ENCODE measurements at places on chromosomes 4 and X.

DNA sequence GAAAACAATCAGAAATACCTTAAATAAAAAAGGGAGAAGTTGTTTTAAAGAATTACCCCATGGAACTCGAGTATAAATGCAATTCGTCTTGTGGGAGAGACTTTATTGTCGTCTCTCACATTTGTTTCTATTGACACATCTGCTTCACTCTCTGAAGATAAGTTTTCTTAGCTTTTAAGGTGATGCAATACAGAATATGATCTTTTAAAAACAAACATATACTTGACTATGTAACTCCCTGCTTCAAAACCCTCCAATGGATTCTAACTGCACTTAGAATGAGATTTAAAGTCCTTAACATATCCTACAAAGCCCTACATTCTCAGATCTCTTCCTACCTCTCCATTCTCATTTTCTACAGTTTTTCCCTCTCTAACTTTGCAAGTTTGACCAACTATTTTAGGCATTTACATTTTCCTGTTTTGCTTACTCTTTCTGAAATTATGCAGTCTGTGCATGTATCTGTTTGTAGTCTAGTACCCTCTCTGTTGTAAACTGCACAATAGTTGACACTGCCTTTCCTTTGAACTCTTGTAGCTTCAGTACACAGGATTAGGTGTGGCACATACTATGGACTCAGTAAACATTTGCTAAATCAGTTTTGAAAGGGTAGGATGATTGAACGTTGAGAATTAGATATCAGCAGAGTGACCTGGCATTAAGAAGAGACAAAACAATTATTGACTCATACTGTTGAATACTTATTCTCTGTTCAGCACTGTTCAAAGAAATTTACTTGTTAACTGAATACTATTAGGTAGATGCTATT, 59.8 kb downstream of the AGTR2 start:
- DNase-seq, result no peak

GRCh38 chr4:99179178-99179577, 35.1 kb upstream of the ADH4 start:
- DNase-seq, result no peak

- DNase-seq, result no peak
Measured at GRCh38 chr4:125388613-125389012, 73.9 kb downstream of the FAT4 start.

DNA sequence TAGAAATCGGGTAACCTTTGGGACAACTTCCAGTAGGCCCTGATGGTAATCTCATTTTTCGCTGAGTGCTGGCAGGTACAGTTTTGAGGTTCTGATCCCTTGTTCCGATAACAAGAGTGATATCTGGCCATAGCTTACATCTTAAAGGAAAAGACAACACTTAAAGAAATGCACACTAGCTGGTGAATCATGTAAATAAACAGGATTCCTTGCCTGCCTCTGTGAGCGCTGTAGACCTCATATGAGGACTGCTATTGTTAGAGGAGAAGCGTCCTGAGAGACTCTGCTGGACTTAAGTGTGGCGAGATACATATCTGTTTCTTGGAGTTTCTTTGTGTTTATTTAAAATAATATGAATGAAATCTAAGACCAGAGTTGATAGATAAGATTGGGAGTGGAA, 149.3 kb upstream of the SLC4A4 start:
- DNase-seq, result no peak

GRCh38 chr4:2785613-2786012, 7.3 kb upstream of the SH3BP2 start:
- DNase-seq, result no peak

GRCh38 chr4:64598066-64598465, 188.8 kb upstream of the TECRL start:
- DNase-seq, result no peak

DNA sequence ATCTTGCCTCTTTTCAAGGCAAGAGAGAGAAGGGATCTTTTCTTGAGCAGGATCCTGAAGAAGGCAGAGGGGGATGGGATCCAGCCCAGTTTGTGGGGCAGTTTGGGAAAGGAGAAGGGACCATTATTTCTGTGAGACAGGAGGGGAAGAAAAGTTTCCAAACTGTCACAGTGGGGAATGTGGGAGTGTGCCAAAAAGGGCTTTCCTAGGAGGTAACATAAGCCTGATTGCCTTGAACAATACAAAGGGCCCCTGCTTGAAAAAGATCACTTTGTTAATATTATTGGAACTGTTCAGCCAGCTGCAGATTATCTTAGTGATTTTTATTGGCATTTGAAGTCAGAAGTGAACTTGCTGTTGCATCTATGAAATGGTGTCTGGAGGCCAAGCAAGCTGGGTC, 55.2 kb downstream of the MTM1 start:
- DNase-seq, result no peak

- no peak for DNase-seq
Measured at GRCh38 chr4:139450586-139450985, 3.3 kb upstream of the RAB33B start.

DNA sequence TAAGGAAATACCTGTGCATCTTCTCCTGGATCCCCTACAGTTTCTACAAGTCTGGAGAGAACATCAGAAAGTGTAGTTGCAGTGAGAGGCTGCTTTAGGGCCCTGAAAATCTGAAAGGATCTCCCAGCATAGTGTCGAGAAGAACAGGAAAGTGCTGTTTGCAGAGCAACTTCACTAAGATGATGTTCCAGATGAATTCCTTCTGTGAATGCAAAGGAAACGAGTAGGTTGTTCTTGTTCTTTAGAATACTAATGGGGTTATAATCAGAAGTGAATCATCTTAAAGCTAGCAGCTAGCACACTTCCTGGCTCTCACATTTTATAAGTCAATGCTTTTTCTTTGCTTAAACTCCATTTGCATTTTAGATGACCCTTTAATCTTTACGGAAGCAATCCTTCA, 53.7 kb downstream of the ZAR1 start:
- DNase-seq, result no peak

GRCh38 chr4:3314706-3315260, 22.0 kb downstream of the RGS12 start:
- DNase-seq, result no peak

DNA sequence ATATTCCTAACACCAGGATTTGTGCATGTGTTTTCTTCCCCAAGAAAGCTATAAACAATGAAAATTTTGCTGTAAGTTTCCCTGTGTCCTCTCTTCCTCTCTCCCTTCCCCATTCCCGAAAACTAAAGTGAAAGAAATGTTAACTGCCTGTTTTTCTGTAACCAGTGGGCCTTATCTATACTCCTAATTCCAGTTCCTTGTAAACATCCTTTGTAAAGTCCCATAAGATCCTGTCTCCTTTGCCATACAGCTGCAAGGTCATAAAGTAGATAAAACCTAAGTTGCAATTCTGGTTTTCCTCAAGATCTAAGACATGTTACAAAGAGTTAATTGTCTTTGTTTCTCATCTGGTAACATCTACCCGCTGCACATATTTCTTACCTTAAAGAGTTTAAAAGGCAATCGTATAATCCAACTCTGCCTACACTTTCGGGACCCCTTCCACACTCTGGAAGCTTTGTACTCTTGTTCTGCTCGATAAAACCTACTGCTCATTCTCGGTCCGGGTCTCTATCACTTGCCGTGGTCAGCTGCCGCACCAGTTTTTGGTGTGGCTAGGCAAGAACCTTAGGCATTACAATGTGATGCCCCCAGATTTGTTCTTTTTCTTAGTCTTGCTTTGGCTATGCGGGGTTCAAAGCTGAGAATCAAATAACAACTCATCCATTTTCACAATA, 20.5 kb downstream of the UGT2B7 start:
- DNase-seq, result no peak

- DNase-seq, result peak; percentile 29
Measured at GRCh38 chrX:10158279-10159144, 1.7 kb downstream of the CLCN4 start.

GRCh38 chr4:137866671-137867070, 334.4 kb upstream of the PCDH18 start:
- no peak for DNase-seq

DNA sequence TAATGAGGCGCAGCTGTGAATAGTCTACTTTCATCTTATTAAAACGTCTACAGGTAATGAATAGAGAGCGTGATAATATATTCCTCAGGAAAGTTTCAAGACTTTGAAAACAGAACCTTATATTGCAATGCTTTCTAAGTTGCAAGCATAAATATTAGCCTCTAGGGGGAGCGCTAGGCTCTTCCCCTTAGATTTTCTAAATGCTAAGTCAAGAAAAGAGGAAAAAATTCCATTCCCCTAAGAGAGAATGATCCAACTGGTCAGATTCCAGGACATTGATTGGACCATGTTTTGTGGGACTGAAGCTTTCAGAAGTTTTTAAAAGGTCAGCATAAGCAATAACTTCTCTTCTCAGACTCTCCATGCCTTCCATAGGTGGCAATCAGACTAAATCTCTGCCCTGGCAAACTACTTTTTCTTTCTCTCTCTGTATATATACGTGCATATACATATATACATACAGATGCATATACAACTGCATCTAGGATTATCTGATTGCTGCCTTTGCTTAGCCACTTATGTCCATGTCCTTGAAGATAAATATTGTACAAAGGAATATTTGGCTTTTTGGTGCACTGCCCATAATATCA, 492.9 kb downstream of the INPP4B start:
- DNase-seq, result no peak

- no peak for DNase-seq
Measured at GRCh38 chrX:73916931-73917667, 354.1 kb downstream of the CHIC1 start.

DNA sequence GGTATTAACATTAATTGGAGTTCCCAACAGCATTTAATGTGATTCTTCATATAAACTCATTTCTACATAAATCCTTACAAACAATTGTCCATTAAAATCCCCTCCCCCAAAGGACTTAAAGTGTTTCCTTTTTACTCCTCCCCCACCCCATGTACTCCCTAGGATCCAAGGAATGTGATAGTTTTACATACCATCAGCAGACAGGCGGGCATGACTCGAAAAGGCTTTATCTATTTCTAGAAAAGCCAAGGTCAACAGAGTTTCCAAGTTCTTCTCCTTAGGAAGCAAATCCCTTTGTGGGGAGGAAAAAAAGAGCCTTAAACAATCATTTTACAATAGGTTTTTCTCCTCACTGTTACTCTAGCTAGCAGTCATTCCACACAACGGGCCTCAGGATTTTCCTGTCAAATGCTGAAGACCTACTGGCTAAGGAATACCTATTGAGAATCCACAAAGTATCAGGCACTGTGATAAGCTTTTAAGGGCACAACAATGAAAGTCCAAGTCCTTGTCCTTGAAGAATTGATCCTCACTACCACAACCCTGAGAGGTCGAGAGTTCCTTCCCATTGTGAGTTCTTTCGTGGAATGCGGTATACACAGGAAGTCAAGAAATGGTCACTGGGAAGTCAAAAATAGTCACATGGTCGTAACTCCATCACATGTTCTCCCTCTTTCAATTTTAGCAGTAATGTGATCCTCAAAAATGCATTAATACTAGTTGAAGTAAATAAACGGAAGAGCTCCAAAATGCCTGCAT, 7.2 kb downstream of the PPM1K start:
- DNase-seq, result no peak

GRCh38 chr4:26152056-26152455, 168.8 kb upstream of the RBPJ start:
- no peak for DNase-seq

- DNase-seq, result no peak
Measured at GRCh38 chr4:163755013-163755412, 260.5 kb downstream of the TMA16 start.

- no peak for DNase-seq
Measured at GRCh38 chr4:17511051-17511450, 839 bp downstream of the QDPR start.

DNA sequence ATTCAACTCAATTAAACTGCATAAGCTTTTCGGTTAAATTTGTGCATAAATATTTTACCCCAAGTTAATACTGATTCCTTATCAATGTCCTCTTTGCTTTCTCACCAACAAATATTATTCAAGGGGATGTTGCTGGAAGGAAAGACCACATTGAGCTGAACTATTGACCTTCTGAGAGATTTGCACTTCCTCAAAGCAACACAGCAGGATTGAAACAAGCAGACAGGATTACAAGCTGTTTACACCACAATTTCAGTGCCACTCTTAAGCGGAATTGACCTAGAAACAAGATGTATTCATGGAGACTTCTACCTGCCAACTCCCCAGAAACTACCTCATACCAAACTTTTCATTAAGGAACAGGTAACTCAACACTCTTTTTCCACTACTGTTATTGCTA, 96.5 kb upstream of the DUSP21 start:
- no peak for DNase-seq

- DNase-seq, result no peak
Measured at GRCh38 chrX:151754047-151754429, 19.5 kb downstream of the CNGA2 start.

- no peak for DNase-seq
Measured at GRCh38 chrX:81377329-81377728, 175.4 kb downstream of the SH3BGRL start.

GRCh38 chrX:39519030-39519488, 578.7 kb downstream of the BCOR start:
- no peak for DNase-seq

DNA sequence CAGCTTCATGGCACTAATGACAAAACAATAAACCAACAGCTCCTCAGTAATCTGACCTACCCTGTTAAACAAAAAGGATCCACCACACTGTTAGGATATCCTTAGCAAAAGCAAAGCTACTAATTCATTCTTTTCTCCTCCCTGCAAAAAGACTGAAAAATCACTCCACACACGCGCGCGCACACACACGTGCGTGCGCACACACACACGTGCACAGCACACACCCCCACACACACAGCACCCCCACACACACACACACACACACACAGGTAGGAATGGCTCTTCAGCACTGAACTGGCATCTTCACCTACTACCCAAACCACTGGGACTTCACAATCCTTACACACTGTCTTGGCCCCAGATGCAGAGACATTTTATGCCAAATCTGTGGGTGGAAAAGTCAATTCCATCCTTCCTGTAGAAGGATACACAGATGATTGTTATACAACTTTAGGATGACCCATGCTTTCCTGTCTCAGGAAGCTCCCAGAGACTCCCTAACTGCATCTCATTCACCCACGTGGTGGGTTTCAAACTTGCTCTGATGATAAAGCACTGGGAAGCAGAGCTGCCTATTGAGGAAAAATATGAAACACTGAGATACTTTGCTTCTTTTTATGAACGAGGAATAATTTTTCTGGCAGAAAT, 102.5 kb downstream of the TSPAN5 start:
- DNase-seq, result no peak

- DNase-seq, result no peak
Measured at GRCh38 chr4:86560447-86560846, 33.7 kb upstream of the PTPN13 start.

DNA sequence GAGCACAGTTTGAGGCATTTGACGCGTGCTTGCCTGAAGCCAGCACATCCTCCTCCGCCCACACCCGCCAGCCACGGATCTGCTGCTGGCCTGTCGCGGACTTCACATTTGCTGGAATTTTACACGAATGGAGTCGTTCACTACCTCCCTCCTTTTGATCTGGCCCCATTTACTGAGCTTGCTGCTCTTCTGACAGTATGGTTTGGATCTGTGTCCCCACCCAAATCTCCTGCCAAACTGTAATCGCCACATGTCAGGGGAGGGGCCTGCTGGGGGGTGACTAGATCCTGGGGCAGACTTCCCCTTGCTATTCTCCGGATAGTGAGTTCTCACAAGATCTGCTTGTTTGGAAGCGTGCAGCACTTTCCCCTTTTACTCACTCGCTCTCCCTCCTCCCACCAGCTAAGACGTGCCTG, 19.9 kb upstream of the CPLX1 start:
- DNase-seq, result no peak

Measured in activated naive CD8-positive, alpha-beta T cell treated with anti-CD3 and anti-CD28 coated beads for 36 hours (primary cell).